NCI-H2171 treated with DMSO at 0.1 percent for 48 hours (cell line): ENCODE measurements at places on chromosomes 7 and 10.

DNA sequence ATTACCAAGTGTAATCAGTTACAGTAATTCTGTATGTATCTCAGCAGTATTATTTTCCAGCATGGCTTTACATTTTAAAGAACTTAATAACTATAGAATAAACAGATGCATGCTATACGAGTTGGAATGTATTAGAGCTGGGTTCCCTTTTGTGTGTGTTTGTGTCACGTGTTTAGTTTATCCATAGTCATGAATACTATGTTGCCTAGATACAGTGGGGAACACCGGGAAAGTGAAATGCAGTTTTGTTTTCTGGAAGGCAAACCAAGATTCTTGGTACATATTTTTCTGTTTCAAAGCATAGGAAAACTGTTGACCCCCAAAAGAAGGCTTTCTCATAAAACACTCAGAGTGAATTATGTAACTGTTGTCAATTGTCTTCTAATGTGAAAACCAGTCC lies 119.0 kb downstream of the FANK1 start:
- DNase-seq, result no peak

GRCh38 chr7:86932038-86932512 lies 127.4 kb downstream of the ELAPOR2 start:
- DNase-seq, result no peak

GRCh38 chr7:81662531-81662930 lies 107.3 kb downstream of the HGF start:
- DNase-seq, result no peak

GRCh38 chr7:157380416-157380815 lies 43.6 kb downstream of the DNAJB6 start:
- DNase-seq, result no peak

- no peak for DNase-seq
These were observed 277.4 kb upstream of the LYZL1 start for GRCh38 chr10:29011516-29011915.

DNA sequence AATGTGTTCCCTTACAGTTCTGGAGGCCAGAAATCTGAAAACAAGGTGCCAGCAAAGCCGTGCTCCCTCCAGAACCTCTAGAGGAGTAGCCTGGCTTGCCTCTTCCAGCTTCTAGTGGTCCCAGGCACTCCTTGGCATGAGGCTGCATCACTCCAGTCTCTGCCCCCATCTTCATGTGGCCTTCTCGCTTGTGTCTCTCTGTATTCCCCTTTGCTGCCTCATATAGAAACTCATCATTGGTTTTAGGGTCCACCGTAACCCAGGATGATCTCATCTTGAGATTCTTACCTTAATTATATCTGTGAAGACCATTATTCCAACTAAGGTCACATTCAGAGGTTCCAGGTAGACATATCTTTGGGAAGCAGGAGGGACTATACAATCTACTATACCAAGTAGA lies 182.4 kb downstream of the SKIDA1 start:
- no peak for DNase-seq

DNA sequence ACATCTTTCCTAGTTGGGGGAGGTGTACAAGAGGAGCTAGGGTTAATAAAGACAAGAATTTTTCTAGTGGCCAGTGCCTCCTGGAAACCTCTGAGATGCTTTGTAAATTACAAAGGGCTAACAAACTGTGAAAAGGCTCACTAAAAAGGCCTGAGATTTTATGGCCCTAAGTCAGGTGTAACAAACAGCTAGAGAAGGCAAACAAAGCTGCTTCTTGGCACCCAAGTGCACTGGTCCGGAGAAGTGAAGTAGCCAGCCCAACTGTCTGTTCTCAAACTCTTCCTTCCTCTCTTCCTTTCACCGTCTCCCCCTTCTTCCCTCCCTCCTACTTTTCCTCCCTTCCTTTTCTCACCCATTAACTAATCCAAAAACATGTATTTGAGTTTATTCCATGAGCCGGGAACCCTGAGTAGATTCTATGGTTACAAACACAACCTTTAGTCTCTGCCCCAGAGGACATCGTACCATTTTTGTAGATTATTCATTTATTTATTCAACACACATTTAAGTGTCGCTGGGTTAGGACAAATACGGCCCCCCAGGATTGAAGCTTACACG lies 143.4 kb upstream of the PCGF5 start:
- no peak for DNase-seq

GRCh38 chr10:111275091-111275490 lies 198.3 kb downstream of the ADRA2A start:
- DNase-seq, result no peak

DNA sequence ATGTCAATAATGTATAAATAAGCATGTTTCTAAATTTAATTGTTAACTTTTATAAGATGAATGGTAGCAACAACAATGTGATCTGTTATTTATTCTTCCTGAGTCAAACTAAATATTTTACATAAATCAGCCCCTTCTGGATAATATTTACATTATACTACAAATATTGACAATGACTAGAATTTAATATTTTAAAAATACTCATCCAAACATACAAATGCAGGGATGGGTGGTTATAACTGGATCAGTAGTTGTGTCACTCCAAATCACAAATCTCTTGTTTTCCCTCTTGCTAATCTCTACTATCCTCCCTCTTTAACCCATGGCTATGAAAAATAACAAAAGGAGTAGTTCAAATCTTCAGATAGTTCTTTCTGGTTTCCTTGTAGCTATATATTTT lies 407.0 kb downstream of the HTR7 start:
- no peak for DNase-seq

DNA sequence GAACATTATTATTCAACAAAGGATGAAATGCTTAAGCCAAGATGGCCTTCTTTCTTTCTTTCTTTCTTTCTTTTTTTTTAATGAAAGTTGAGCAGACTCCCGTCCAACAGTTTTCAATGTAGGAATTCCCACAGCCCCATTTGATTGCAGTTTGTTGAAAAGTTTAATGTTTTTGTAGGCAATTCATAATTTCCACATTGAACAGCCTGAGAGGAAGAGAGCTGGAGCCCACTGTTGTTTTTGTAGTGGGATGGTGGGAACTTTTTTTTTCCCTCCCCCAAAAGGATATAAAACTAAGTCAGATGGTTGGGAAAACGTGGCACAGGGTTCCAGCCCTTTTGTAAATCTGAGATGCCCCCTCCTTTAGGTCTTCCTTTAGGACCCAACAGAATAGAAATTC lies 86.6 kb downstream of the TCF7L2 start:
- no peak for DNase-seq

DNA sequence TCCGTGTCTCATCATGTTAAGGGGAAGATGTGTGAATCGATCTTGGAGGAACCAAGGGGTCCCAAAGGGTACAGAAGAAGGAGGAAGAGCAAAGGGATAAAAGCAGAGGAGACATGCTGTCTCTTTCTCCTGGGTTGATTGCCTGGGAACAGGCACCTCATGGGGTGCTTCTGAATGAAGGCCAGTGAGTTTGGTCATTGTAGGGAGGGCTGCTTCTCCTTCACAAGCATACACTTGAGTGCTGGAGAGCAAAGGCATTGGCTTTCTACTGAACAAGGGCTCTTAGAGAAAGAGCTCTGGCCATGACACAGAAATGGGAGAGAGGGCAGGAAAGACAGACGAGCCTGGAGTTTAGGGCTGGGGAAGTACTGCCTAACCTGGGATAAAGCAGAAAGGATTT lies 146.7 kb upstream of the NPY start:
- DNase-seq, result no peak

- DNase-seq, result no peak
These were observed 374.9 kb upstream of the CELF2 start for GRCh38 chr10:10642751-10643150.

DNA sequence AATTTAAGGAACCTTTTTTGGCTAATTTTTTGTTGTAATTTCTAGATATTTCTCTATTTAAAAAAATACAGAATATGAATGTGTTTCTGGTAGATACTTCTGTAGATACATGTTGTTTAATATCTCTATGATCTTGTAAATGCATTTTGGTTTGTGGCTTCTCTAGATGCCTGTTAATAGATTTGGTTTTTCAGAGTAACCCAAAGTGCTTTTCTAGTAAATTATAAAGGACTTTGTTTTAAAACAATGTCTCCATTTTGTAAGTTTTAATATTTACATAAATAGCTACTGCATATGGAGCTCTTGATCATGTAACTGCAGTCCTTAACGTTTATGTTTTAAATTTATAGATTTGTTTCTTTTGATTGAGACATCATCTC lies 88.5 kb downstream of the MDFIC start:
- no peak for DNase-seq

DNA sequence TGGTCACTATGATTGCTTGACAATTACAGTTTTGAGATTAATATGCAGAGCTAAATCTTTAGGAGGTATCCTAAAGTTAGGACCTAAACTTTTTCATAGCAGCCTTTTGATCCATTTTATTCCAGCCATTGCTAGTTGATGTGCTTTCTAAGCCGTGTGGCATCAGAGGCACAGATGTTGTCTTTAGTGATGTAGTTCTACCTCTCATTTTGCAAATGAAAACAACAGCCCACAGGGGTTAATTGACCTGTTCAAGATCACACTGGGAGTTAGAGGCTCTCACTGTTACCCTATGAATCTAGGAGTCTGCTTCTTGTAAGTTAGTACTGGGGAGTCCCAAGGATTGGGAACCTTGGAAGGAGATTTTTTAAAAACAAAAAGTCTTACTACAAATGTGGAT lies 10.6 kb downstream of the AUTS2 start:
- DNase-seq, result peak; percentile 52

DNA sequence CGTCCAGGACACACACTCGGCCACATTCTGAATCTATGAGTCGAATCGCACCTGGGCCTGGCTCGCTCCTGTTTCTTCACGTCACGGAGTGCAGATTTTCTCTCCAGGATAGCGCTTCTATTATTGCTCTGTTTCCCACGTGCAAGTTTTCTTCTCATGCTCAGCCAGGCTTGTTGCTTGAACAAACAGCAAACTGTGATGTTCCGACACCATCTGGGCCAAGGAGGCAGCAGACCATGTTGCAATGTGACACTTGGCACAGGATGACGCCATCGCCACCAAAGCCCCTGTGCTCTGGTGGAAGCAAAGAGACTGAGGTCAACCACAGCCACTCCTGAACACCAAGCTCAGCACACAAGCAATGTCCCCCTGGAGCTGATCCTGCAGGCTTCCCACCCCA lies 507.1 kb upstream of the ADARB2 start:
- peak; percentile 26 for DNase-seq

- DNase-seq, result no peak
These were observed 18.9 kb upstream of the NRBF2 start for GRCh38 chr10:63114031-63114814.

DNA sequence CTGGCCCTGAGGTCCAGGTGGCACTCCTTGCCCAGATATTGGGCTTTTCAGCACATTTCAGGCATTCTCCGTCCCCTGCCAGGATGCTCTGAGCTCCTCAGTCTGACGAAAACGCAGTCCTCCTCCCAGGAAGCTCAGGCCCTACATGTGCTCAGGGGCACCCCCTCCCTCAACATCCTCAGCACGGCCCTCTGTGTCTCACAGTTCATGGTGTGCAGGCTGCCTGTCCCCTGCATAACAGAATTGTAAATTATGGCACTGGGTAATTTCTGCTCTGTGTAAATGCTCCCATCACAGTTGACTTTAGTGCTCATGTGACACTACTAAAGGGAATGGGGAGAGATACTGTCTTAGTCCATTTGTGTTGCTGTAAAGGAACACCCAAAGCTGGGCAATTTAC lies 563.8 kb downstream of the DNAJB6 start:
- no peak for DNase-seq

GRCh38 chr10:116710076-116710475 lies 32.3 kb downstream of the HSPA12A start:
- DNase-seq, result peak; percentile 58

DNA sequence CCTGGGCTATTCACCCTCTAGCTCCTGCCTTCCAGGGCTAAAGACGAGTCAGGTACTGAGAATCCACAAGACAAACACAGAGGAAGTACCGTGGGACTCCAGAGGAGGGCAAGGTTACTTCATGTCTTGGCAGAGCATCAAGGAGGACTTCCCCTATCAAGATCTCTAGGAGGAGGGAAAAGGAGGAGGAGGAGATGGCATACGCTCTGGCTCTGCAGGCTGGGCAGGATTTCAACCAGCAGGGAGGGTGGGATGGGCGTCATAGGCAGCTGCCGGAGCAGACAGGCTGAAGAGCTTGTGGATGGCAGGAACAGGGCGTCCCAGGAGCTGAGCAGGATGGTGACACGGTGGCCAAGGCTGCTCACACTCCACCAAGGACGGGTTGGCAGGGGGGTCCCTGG lies 21.3 kb downstream of the MDH2 start:
- peak; percentile 45 for DNase-seq

DNA sequence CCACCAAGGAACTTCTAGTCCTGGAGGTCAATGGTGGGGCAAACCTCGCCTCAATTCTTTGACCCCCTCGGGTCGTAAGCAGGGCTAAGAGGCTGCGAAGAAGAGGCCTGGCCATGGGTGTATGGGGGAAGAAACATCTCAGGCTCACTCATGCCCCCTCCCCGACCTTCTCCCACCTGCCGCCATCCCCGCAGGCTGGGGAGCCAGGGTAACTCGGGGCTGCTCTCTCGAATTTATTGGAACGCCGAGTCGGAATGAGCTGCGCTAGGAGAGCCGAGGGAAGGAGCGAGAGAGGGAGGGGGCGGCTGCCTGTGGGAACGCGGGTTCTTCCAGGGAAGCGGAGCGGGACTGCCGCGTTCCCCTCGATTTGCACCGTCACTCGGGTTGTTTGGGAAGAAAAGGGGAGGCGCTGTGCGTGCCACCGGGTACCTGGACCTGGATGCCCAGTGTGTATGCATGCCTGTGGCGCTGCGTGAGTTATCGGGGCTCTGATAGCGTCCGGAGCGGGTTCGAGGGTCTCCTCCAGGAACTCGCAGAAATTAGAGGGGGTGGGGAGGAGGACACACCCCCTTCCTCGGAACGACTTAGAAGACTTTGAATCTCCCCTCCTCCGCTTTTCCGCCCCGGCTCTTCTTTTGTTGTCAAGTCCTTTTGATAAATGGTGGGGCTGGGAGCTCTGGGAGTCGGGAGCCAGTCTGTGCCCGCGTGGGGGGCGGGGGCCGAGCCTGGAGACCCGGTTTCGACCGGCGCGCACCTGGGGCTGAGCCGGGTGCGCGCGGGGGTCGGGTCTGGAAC lies 1.8 kb upstream of the ZNF503 start:
- peak; percentile 63 for DNase-seq

DNA sequence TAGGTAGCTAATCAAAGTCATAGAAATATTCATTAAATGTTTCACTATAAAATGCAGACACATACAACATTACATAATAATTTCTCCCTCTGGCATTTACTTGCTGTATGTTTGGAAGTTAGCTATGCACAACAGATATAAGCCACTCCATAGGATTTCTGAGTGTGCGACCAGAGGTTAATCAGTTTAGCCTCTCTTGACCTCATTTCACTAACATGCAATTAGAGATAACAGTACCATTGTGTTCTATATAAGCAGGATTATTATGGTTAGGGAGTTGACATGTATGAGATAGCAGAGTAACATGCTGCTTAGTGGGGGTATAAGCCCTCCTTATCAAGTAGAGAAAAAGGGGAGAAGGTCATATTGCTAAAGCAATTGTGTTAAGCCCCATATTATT lies 26.4 kb downstream of the GLUD1 start:
- no peak for DNase-seq

DNA sequence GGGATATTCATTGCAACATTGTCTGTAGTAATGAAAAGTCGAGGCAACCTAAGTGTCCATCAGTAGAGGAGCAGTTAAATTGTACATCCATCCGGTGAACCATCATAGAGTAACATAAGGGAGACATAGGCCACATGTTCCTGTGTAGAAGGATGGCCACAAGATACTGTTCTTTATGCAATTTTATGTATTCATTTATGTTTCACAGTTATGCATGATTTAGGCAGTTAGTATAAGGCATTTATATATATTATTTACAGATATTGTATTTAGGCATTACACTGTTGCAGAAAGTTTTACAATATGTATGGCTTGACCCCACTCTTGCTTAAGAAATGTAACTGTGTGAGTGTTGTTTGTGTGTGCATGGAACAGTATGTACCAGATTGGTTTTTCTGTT lies 36.0 kb upstream of the CDH23 start:
- no peak for DNase-seq
